ENCODE measurements at places on chromosomes 1 and 21. TPM values are rescaled to one million over a fixed set of nuclear protein-coding genes. Genes with fewer than 3 reads are reported as not detected.
A peak's percentile ranks its signal among the peaks of the same experiment; 100 is the strongest.

Gene KNCN
- not detected for total RNA-seq

Gene CYP4Z1
- 3.9 TPM for total RNA-seq

Gene PSMG1
- 17.6 TPM for total RNA-seq

Gene ELAVL4
- 0.42 TPM for total RNA-seq

- H3K36me3 ChIP-seq, result no peaks in the 10 kb centered on the region
- H3K4me3 ChIP-seq, result no peak overlapping the region
- no peaks in the 10 kb centered on the region for H3K27me3 ChIP-seq
- no peak overlapping the region for H3K27ac ChIP-seq
- no peak for DNase-seq
These were observed 25.8 kb upstream of the IFNGR2 start for GRCh38 chr21:33377221-33377920.

- H3K4me1 ChIP-seq, result peaks cover 7% of the 10 kb centered on the region
- H3K4me3 ChIP-seq, result no peak overlapping the region
- H3K27ac ChIP-seq, result no peak overlapping the region
- no peak for DNase-seq
- H3K36me3 ChIP-seq, result peaks cover 3% of the 10 kb centered on the region
These were observed 25.7 kb downstream of the RAB7B start for GRCh38 chr1:205977402-205978014.

DNA sequence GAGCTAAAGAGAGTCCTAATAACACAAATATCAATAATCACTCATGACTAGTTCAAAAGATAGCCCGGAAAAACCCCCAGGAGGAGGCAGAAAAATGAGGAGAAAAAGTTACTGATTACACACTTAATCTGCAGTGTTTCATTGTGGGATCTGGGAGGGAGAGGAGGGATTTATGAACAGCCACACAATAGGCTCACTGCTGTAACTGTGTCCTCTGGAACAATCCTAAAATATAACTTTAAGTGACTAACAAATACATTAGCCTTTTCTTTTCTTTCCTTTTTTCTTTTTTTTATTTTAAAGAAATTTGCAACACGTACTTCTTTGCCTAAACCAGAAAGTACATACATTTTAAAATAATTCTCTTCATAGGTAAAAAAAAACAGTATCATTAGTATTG lies 106.3 kb upstream of the LBR start:
- no peak for DNase-seq
- peaks cover 10% of the 10 kb centered on the region for H3K4me1 ChIP-seq
- no peak overlapping the region for H3K27ac ChIP-seq
- peaks cover 7% of the 10 kb centered on the region for H3K36me3 ChIP-seq
- H3K4me3 ChIP-seq, result no peak overlapping the region

DNA sequence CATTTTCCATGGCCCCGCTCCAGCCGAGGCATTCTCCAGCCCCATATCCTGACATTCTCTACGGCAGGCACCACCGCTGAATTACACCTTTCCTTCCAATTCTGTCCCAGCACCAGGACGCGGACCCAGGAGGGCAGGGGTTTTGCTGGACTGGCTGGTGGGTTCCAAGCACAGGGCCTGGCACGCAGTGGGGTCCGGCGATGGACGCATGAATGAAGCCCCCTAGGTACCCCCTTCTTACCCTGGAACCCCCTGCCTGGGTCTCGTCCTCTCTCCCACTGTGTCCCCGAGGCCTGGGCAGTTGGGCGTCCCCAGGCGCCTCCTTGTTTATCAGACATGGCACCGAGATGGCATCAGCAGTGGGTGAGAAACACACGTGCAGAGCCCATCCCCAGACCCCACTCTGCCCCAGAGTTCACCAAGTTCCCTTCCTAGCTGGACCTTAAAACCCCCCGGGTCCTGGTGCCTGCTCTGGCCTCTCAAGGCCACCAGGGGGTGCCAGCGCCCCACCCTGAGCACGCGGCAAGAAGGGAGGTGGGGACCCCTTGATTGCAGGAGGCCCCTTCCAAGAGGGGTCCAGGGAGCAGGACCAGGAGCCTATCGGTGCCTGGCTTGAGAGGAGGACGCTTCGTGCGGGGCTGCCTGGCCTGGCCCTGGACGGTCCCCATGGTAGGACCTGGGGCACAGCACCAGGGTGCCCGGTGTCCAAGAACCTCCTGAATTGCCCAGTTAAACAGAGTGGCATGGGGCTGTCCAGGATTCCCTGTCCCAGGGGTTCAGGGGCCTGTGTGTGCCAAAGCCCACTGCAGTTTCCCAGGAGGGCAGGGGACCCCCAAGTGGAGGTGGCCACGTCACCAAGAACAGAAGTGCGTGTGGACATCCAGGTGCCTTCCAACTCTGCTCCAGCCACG lies 46.1 kb downstream of the MEGF6 start:
- H3K36me3 ChIP-seq, result no peaks in the 10 kb centered on the region
- no peak overlapping the region for H3K27ac ChIP-seq
- no peaks in the 10 kb centered on the region for H3K4me1 ChIP-seq
- no peak for DNase-seq
- no peaks in the 10 kb centered on the region for H3K27me3 ChIP-seq

DNA sequence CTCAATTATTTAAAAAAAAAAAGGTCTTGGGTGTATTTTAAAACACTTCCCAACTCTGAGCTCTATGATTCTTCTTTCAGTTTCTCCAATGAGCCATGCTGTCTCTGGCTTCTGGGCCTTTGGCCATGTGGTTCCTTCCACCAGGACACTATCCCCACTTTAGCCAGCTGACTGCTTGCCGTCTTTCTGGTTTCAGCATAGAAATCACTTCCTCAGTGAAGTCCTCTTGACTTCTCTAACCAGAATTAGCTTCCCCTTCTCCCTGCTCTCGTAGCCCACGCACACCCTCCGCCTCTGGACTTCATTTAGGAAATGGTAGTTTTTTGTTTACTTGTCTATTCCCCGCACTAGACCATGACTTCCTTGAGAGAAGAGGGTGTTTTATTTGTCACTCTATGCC lies 1.1 kb upstream of the DIO1 start:
- H3K4me3 ChIP-seq, result no peak overlapping the region
- no peak for DNase-seq
- H3K27ac ChIP-seq, result no peak overlapping the region
- H3K4me1 ChIP-seq, result peaks cover 19% of the 10 kb centered on the region

- peaks cover 11% of the 10 kb centered on the region for H3K27me3 ChIP-seq
- no peaks in the 10 kb centered on the region for H3K36me3 ChIP-seq
- peak overlapping the region; percentile 41 for H3K4me3 ChIP-seq
- no peak for DNase-seq
- no peak overlapping the region for H3K27ac ChIP-seq
These were observed 548 bp downstream of the B3GALT5 start for GRCh38 chr21:39613041-39613934.
